ENCODE measurements at places on chromosomes 5 and 9. TPM values are rescaled to one million over a fixed set of nuclear protein-coding genes. Genes with fewer than 3 reads are reported as not detected.

Gene MARCOL
- total RNA-seq: not detected

Gene CHSY3
- total RNA-seq: 0.51 TPM

DNA sequence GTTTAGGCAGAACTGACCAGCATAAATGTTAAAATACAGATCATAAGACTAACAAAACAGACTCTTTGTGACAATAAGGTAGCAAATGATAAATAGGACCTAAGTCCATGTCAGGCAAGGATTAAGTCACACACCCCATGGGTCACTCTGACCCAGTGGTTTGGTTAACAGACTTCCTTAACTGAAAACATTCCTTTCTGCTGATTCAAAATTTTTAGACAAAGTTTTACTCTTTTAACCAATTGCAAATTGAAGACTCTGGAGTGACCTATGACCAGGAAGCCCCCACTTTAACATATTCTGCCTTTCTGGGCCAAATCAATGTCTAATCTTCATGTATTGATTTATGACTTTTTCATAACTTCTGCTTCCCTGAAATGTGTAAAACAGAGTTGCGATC lies 4.9 kb upstream of the NXNL2 start:
- DNase-seq: no peak

GRCh38 chr5:145801195-145801594 lies 33.9 kb downstream of the PRELID2 start:
- DNase-seq: no peak

- DNase-seq: no peak
Measured at GRCh38 chr5:94815313-94816039, 197.0 kb downstream of the SLF1 start.
